Glutamatergic neuron (in vitro differentiated cells): ENCODE measurements at places on chromosomes 3 and 15.

- DNase-seq: no peak
Observed at GRCh38 chr15:68429691-68430470, 2.1 kb downstream of the ITGA11 start.

GRCh38 chr3:134001251-134001650 lies 28.5 kb downstream of the SLCO2A1 start:
- DNase-seq: no peak

DNA sequence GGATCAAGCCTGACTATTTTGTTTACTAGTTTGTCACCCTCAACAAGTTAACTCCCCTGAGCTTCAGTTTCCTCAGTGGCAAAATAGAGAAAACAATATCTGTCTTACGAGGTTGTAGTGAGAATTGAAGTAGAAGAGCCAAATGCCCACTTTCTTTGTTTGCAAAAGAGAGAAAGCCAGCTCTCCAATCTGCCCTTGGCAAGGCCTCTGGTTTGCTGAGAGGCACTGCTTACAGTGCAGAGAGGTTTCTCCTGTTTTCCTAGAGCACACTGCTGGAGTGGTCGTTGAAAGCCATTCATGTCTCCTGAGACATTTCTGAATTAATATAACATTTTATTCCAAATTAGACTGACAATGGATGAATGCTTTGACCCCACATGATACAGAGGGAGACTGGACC lies 260.5 kb upstream of the IGF1R start:
- DNase-seq: no peak

DNA sequence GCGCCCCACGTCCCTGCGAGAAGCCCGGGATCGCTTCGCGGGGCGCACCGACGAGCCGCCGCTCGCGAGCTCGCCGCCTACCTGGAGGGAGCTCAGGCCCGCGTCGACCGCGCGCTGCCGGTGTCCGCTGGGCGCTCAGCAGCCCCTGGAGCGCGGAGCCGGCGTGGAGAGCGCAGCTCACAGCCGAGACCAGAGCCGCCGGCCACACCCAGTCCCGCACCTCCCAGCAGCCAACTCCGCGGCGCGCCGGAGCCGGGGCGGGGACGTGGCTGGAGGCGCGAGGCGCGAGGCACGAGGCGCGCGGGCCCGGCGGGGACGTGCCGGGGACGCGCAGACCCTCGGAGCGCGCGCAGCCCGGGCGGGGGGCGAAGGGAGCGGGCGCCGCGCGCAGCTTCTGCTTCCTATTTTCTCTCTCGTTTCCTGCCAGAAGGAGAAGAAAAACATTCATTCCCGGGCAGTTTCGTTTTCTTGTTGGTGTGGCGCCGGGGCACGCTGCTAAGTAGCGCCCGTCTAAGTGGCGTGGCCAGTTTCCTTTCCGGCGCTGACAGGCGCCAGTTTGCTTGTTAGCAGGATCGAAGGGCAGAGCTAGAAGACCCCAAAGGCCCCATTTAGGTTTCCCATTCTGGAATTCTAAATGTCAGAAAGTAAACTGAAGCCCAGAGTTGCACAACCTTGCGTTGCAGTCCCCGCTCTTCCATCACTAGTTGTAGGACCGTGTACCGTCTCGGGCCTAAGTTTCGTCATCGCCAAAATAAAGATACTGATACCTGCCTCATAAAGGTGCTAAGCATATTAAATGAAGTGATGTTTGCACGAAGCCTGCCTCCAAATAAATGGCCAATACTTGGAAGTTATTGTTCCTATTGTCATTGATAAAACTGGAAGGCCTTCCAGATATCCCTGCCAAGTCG lies at the start of gene GNB4:
TSS of gene GNB4 (minus strand) at position 206 of the 911 bp plus-strand sequence. CDS start 25,270 bp downstream, outside the sequence.
- DNase-seq: peak; percentile 87

GRCh38 chr3:40387895-40388254 lies 891 bp downstream of the ENTPD3 start:
- no peak for DNase-seq

DNA sequence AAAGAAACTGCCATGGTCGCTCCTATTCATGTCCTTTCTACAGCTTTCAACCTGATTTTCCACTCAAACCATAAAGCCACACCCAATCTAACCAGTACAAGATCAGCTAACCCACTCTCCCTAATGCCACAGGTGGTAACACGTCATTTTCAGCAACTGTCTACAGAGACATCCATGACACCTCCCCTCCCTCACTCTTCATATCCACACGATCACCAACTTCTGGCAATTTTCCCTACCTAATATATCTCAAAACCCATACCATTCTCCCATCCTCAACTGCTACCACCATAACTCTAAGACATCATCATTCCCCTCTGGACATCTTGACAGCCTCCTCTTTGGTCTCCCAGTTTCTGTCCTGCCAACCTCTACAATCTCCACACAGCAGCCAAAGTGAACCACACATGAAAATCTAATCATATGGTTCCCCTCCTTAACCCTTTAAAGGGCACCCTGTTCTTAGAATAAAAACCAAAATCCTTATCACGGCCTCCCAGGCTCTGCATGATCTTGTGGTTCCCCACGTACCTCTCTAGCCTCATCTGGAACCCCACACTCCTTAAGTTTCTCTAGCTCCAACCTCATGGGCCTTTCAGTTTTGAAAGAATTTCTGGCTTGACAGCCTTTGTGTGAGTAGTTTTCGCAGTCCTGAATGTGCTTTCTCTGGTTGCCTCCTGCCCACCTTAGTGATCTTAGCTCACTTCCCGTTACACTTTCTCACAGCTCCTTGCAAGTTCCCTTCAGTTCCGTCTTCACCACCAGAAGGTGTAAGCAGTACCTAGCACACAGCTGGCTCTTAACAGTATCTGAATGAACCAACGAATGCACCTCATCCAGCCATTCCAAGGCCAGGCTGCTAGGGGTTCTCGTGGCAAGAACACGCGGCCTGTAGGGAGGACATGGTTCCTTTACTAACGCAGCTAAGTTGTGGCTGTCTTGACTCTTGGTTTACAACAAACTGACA lies 33.4 kb downstream of the SPINK8 start:
- no peak for DNase-seq

DNA sequence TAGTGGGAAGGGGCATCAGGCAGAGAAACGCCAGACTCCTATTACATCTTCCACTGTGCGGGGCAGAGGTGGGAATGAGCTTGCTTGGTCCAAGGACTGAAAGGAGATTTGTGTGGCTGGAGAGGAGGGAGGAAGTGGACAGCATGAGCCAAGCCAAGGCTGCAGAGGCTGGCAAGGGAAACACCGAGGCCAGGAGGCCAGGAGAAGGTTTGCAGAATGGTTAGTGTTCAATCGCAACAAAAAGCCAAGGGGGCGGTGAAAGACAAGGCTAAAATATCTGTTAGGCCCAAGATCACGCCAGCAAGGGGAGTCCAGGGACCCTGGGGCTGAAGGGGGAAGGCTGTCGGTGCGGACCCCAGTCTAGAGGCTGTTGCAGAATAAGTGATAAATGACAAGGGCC lies 75.8 kb downstream of the CPN2 start:
- peak; percentile 40 for DNase-seq

DNA sequence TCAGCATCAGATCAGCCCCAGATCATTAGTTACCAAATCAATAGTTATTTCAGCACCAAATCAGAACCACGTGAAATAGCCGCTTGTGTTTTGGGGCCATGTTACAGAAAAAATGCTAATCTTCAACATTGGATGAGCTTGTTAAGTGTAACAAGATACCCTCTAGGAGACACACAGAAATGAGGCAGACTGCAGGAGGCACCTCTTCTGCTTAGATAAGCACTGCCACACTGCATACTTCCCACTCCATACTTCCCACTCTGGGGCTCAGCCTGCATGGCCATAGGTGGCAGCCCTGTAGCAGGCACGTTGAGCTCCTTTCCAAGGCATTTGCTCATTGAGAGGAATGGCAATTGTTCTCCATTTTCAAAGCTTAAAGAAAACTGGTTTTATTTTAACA lies 73.3 kb downstream of the CHCHD6 start:
- no peak for DNase-seq

GRCh38 chr15:91861223-91861622 lies 7.7 kb downstream of the SLCO3A1 start:
- no peak for DNase-seq

GRCh38 chr3:40780925-40781406 lies 256.2 kb downstream of the ZNF621 start:
- peak; percentile 43 for DNase-seq

DNA sequence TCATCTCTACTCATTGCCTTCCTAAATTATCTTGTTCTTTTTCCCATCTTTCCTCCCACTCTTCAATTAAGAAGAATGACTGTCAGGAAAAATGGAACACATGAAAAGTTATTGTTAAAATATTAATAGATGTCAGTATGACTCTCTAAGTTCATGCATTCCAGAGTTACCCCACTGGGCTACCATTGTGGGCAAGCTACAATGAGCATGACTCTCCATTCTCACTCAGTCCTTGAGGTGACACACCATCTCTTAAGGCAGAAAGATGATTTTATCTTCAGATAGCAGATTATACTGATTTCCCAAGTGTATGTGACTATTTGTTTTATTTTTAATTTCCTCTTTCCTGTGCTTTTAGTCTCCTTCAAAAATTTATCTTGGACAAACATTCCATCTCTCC lies 144.3 kb downstream of the ALCAM start:
- DNase-seq: no peak

GRCh38 chr3:121592856-121593702 lies at the start of gene FBXO40:
Gene FBXO40, plus strand, starts transcription at chr3:121593379. Its CDS starts 27,197 bp downstream, at chr3:121620576.
- DNase-seq: peak; percentile 62

DNA sequence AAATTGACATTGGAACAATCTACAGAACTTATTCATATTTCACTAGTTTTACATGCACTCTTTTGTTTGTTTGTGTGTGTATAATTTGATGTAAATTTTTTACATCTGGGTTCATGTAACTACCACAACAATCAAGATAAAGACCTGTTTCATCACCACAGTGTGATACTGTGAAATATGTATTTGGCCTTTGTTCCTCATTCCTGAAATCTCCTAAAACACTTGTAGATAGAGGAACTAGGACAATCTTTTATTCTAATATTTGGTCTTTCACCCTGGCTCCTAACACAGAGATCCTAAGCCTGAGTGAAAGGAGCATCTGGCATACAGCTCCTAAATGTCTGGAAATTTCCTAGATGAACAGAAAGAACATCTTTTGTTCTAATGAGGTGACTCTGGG lies 155.0 kb upstream of the GPR149 start:
- no peak for DNase-seq

DNA sequence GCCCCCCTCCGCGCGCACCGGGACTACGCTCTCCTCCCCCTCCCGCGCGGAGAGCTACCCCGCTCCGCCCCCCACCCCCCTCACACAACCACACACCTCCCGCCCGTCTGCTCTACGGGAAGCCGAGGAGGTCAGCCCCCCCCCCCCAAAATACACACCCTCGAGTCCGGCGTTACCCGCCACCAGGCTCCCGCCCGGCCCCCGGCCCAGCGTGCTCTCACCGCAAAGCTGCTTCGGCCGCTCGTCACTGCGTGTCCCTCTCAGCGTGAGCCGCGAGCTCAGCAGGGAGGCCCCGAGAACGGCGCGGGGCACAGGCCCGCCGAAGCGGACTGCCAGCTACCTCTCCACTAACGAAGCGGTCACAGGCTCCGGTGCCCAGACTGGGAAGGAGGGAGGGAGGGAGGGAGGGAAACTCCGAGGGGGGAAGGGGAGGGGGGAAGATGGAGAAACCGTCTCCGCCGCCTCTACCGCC lies 252 bp downstream of the SIN3A start:
- DNase-seq: no peak

- DNase-seq: no peak
Observed at GRCh38 chr15:40088929-40089755, 19.5 kb downstream of the BMF start.

- no peak for DNase-seq
Observed at GRCh38 chr3:77816366-77816765, 776.5 kb downstream of the ROBO2 start.

- DNase-seq: no peak
Observed at GRCh38 chr15:52103217-52104207, 9.1 kb downstream of the BCL2L10 start.

- DNase-seq: no peak
Observed at GRCh38 chr3:194346621-194347020, 4.5 kb downstream of the CPN2 start.

DNA sequence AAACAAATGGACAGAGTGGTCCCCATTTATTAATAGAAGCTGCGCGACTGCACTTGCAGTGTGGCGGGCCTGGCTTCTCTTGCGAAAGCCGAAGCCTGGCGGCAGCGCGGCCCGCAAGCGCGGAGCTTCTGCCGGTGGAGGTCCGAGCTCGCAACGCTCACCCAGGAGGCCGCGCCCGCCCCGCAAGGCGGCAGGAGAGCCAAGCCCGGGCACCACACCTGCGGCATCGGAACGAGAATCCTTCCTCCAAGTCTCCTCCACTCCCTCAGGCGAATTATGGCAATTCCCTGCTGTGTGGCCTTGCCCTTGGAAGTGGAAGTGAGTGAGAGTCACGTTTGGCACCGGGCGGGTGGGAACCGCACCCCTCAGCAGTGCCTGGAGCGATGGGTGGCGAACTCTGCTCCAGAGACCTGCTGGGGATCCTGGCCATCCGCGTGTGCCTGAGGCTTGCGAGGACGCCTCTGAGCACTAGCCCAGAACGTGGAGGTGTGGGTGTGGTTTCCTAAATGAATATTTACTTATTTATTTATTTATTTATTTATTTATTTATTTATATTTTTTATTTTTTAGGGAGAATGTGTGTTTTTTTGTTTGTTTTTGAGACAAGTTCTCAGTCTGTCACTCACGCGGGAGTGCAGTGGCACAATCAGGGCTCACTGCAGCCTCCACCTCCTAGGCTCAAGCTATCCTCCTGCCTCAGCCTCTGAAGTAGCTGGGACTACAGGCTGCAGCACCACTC lies 133.7 kb upstream of the UBE2E1 start:
- DNase-seq: no peak

- DNase-seq: no peak
Observed at GRCh38 chr3:45623393-45623792, 28.8 kb downstream of the LIMD1 start.

DNA sequence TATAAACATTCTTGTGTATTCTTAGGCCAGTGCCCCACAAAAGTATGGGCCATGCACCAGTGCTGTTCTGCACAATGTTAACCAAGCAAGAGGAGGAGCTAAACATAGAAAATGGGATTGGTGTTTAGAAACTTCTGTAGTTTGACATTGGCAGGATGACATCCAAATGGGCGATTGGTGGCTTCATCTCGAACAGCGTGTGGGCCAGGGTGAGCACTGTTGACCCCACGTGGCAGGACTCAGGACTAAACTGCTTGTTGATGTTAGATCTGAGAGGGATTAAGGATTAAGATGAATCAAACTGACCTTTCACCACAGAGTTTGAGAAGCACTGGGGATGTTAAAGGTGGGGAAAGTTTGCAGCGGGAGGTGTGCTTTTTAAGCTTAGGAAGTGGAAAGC lies 31.9 kb downstream of the ZNF710 start:
- no peak for DNase-seq

GRCh38 chr3:123546133-123546755 lies 38.6 kb downstream of the HACD2 start:
- no peak for DNase-seq

DNA sequence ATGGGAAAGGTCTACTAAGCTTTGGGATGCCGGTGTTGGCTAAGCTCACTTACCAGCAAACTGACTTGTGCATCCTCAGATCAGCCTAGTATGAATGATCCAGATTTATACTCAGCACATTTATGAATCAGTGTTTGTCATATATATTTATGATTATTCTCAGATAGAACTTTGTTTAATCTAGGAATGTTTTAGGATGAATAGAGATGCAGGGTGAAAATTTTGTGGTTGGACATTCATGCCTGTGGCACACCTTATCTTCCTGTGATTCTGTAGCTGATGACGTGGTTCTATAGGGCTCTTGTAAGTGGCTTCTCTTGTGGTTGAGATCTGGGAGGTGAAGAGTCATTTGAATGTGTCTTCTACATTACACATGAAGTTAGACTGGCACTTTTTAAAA lies 11.4 kb downstream of the CDIN1 start:
- no peak for DNase-seq

- DNase-seq: no peak
Observed at GRCh38 chr15:85452436-85452835, 72.0 kb downstream of the AKAP13 start.
